ENCODE measurements at places on chromosomes 1 and 21.
A peak's percentile ranks its signal among the peaks of the same experiment; 100 is the strongest.

DNA sequence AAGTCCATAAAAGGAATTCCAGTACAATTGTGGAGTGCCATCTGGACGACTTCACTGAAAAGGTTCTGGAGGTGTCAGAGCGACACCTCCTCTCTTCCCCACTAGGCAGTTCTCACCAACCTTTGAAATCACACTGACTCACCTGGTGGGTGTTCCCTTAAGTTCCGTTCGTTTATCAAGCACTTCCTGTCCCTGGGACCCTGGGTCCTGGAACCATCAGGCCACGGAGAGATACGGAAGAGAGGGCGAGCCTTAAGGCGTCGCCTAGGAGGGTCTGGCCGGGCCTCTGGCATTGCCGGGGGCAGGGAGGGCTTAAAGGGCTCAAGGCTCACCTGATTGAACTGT lies 317 bp downstream of the SPAG17 start:
- DNase-seq: no peak

- no peak for DNase-seq
Observed at GRCh38 chr1:148264374-148265276, 112.5 kb upstream of the NBPF11 start.

DNA sequence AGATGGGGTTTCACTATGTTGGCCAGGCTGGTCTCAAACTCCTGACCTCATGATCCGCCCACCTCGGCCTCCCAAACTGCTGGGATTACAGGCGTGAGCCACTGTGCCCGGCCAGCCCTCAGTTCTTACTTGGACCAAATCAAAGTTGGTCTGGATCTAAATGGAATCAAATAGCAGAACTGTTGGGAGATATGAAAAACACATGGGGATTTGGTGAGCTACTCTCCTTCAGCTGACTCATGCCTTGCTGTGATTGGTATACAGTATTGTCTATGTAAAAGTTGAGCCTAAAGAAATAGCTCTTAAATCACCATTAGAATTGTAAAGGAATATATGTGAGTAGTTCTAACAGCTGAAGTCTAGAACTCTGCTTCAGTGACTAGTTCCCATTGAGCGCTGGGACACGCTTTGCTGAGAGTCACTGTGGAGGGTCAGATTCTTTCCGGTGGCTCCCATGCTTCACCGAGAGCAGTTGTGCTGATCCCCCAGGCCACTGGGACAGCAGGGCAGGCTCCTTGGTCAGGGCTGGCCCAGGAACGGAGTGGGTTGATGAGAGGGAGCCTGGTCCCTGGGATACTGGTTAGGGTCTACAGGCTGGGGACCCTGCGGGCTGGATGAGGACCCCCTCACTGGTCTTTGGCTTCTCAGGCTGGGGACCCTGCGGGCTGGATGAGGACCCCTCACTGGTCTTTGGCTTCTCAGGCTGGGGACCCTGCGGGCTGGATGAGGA lies 14.0 kb downstream of the PKNOX1 start:
- no peak for DNase-seq

- DNase-seq: no peak
Observed at GRCh38 chr1:229238674-229239415, 32.1 kb upstream of the RAB4A start.

- DNase-seq: no peak
Observed at GRCh38 chr1:61452176-61453035, 272.5 kb downstream of the TM2D1 start.

GRCh38 chr1:3457910-3458883 lies 3.7 kb downstream of the ARHGEF16 start:
- no peak for DNase-seq

- no peak for DNase-seq
Observed at GRCh38 chr1:41807390-41807789, 111.3 kb downstream of the HIVEP3 start.

- DNase-seq: no peak
Observed at GRCh38 chr1:239221656-239222055, 164.7 kb upstream of the CHRM3 start.

- no peak for DNase-seq
Observed at GRCh38 chr1:183551924-183552323, 38.3 kb downstream of the NCF2 start.

DNA sequence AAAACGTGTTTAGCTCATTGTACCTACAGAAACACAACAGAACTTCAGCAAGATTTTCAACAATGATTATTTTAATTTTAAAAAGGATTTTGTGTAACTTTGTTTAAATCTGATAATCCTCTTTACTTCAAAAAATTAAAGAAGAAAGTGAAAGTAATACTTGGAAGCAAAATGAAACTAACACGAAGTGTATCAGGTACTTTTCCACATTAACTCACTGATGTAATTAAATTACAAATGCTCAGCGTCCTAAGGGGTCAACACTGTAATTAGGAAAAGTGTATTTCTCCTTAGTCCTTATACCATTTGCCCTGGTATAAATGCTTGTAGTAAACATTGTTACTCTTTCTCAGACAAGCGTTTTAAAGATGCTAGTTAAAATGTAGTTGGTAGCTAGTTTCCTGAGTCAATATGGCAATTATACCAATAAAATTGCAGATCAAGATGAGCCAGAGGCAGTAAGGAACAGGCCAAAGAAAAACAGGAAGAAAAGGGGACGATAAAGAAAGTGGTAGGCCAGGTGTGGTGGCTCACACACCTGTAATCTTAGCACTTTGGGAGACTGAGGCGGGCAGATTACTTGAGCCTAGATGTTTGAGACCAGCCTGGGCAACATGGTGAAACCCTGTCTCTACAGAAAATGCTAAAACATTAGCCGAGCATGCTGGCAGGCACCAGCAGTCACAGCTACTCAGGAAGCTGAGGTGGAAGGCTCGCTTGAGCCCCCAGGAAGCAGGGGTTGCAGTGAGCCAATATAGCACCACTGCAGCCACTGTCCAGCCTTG lies 553.0 kb downstream of the SMYD3 start:
- no peak for DNase-seq

DNA sequence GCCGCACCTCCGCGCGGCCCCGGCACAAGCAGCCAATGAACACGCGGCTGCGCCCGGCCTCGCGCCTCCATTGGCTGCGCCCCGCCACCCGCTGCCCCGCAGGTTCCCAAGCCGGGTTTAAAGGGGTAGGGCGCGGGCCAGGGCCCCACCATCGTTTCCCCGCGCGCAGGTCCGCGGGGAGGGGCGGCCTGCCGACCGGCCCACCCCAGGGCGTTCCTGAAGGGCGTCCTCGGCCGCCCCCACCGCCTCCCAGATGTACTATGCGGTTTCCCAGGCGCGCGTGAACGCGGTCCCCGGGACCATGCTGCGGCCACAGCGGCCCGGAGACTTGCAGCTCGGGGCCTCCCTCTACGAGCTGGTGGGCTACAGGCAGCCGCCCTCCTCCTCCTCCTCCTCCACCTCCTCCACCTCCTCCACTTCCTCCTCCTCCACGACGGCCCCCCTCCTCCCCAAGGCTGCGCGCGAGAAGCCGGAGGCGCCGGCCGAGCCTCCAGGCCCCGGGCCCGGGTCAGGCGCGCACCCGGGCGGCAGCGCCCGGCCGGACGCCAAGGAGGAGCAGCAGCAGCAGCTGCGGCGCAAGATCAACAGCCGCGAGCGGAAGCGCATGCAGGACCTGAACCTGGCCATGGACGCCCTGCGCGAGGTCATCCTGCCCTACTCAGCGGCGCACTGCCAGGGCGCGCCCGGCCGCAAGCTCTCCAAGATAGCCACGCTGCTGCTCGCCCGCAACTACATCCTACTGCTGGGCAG lies at the start of gene OLIG1:
TSS of gene OLIG1 (plus strand) at position 148 of the 750 bp plus-strand sequence. CDS start at position 254, 106 bp downstream.
- no peak for DNase-seq

DNA sequence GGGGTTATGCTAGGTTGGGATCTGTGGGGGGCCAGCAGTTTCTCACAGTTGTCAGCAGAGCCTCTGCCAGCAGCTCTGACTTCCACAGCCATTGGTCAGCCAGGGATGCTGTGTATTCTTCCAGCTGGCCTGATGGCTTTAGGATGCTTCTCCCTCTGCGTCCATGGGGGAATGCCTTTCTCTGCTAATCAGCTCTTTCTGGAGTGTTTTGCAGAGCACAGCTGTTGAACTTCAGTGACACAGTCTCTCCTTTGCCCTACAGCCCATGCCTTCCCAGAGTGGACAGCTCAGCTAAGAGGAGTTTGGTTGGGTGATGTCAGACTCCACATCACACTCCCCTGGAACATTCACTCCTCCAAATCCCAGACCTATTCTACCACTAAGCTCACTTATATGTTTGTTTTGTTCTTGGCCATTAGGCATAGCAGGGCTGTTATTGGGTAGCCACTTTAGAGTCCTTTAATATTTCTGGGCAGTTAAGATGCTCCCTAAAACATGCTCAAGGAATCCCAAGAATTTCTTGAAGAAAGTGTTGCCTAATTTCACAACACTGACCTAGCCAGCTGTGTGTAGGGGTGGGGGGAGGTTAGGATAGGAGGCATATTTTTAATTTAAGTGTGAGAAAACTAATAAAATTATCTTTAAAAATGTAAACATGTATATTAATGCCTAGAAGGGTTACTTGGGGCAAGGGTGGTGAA lies 75.3 kb upstream of the KIAA0040 start:
- DNase-seq: no peak

DNA sequence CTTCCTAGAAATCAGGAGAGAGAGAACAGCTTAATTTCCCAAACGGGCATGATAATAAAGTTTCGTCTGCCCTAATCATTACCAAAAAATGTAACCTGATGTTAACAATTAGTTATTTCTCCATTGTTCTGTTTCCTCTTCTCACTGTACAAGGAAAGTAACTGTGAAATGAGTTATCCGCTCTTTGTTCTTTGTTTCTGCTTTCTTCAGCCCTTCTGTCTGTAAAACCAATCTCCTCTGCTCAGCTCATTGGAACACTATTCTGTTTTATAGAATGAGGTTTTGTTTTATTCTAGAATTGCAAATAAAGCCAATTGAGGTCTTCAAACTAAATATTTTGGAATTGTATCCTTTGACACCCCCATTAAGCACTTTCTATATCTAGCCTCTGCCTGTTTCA lies 8.8 kb upstream of the THEM4 start:
- no peak for DNase-seq

GRCh38 chr1:164576291-164577271 lies 17.6 kb downstream of the PBX1 start:
- DNase-seq: no peak

DNA sequence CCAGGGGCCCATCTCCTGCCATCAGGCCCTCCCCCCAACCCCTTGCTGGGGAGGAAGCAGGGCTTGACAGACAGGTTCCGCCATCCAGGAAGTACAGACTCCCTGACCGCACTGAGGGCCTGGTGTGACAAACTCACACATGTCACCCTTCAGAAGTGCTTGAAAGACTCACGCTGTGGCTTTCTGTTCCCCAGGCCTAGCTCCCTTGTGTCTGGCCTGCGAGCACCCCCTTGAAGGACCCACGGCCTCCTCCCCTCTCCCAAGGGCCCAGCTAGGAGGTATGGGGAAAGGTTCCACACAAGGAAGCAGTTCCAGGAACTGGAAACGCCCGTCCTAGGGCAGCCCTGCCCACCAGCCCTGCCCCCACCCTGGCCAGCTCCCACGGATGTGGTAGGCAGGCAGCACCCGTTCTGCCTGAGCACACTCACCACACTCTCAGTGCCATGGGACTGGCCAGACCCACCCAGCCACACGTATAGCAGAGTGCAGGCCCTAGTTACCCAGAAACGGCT lies 26.7 kb downstream of the SLC2A1 start:
- DNase-seq: peak; percentile 61

DNA sequence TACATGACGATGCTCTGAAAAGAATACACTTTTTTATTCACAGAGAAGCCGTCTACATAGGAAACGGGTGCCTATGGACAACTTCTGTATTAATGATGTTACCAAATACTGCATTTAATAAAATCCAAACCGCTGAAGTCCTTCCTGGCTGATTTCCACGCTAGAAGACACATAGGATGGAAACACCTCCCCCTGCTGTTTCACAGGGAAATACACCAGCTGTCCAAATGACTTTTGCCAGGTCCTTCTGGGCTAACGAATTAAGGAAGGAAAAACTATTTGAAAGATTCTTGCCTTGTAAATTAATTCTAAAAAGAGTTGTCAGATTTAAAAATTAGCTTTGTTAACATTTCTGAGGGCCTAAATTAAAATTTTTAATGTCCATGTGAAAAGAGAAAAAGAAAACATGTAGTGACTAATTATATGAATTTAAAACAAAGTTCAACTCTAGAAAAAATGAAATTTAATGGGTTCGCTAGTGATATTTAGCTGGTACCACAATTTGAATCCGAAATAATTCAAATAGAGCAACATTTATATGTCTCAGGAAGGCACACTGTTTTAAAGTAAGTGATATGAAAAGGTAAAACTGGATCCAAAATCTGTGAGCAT lies 146.0 kb downstream of the RERE start:
- DNase-seq: no peak

- no peak for DNase-seq
Observed at GRCh38 chr1:198846556-198846955, 207.7 kb downstream of the PTPRC start.

DNA sequence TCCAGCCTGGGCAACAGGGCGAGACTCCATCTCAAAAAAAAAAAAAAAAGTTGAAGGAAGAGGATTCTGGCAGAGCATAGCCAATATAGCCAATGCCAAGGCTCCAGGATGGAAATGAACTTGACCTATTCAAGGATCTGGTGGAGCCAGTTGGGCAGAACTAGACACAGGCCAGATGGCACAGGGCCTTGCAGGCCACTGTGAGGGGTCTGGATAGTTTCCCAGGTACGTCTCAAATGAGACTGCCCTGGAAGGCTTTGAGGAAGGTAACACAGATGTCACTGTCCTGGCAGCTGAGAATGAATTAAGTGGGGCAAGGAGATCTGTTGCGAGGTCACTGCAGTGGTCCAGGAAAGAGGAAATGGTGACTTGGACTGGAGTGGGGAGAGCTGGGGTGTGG lies 12.0 kb upstream of the ARHGEF19 start:
- no peak for DNase-seq

DNA sequence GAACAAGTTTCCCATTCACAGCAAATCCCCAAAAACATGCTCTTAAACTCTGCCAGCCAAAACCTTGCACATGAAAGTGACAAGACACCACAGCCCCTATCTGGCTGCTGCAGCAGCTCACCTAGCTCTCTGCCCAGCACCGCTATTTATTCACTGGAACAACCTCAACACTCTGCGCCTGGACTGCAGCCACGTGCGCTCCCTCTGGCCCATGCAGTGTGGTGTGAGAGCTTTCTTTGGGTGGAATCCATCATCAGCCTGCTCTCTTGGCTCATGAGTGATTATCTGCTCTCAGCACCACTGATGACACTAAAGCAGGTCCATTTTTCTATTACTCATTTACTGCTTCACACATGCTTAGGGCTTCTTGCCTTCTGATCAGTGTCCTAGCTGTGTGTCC lies 11.4 kb downstream of the KCNJ6 start:
- DNase-seq: no peak

GRCh38 chr1:202153284-202153683 lies 7.1 kb downstream of the PTPN7 start:
- no peak for DNase-seq

GRCh38 chr21:41098076-41098475 lies 69.9 kb upstream of the BACE2 start:
- no peak for DNase-seq

- DNase-seq: no peak
Observed at GRCh38 chr1:115433483-115433882, 95.4 kb upstream of the NGF start.

DNA sequence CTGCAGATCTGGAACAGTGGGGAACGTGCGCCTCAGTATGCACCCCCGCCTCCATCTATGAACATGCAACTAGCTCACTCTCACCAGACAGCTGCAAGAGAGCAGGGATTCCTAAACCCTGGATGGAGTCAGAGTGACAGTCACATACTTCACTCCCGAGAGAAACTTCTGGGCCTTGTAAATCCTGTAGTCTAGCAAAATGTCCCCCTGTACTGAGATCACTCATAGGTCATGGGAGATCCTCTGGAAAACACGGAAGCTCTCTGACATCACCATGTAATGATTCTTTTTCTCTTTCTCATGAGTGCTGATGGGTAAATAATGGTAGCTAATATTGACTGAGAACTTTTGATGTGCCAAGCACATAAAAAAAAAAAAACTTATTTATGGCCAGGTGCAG lies 23.4 kb upstream of the TARDBP start:
- DNase-seq: no peak
